ENCODE measurements at places on chromosomes 12 and 14. TPM values are rescaled to one million over a fixed set of nuclear protein-coding genes. Genes with fewer than 3 reads are reported as not detected.

Gene HVCN1
- 6.1 TPM for total RNA-seq

Gene LPCAT3
- total RNA-seq, result 28.3 TPM

Gene AKAP6
- total RNA-seq, result 0.47 TPM

Gene TAS2R10
- total RNA-seq, result not detected

Gene OR6C68
- total RNA-seq, result not detected

Gene IAPP
- total RNA-seq, result not detected

Gene NGB
- total RNA-seq, result not detected

Gene SSPN
- total RNA-seq, result not detected

Gene SLC39A5
- total RNA-seq, result 2.0 TPM

Gene RIPK3
- total RNA-seq, result 41.2 TPM

Gene ZDHHC22
- not detected for total RNA-seq

Gene SLC38A4
- total RNA-seq, result not detected

Gene FOXM1
- total RNA-seq, result 3.8 TPM

Gene EFS
- not detected for total RNA-seq

Gene C14orf180
- total RNA-seq, result not detected

Gene TCL1B
- not detected for total RNA-seq

Gene ST8SIA1
- total RNA-seq, result 39.4 TPM

Gene ACAD10
- 27.6 TPM for total RNA-seq

Gene SAMD4A
- total RNA-seq, result 7.9 TPM

Gene SERPINA9
- not detected for total RNA-seq

Gene SLC10A1
- not detected for total RNA-seq

Gene ARMH4
- 0.27 TPM for total RNA-seq

Gene MTA1
- total RNA-seq, result 123 TPM

Gene OR4L1
- not detected for total RNA-seq

Gene KRT6C
- not detected for total RNA-seq

Gene CCDC59
- 141 TPM for total RNA-seq

Gene FAM222A
- total RNA-seq, result 2.3 TPM

Gene CIROP
- not detected for total RNA-seq

Gene MYBPC1
- total RNA-seq, result not detected

Gene MDGA2
- total RNA-seq, result not detected

Gene KLRC2
- total RNA-seq, result not detected

Gene RNU6-8
- total RNA-seq, result not detected

Gene EFCAB11
- 0.84 TPM for total RNA-seq

Gene EXOC3L4
- not detected for total RNA-seq

Gene SCNN1A
- 0.86 TPM for total RNA-seq

Gene KRT75
- not detected for total RNA-seq

Gene TAS2R7
- not detected for total RNA-seq

Gene YEATS4
- 32.6 TPM for total RNA-seq

Gene CLEC4C
- not detected for total RNA-seq

Gene PEBP1
- 75.2 TPM for total RNA-seq

Gene GALNT6
- total RNA-seq, result 19.5 TPM

Gene PLEKHG7
- total RNA-seq, result 0.89 TPM

Gene SLC6A13
- 0.49 TPM for total RNA-seq

Gene TRPV4
- not detected for total RNA-seq

Gene GUCY2C
- total RNA-seq, result not detected

Gene MFAP5
- not detected for total RNA-seq

Gene KRT74
- total RNA-seq, result not detected

Gene ATF1
- 30.6 TPM for total RNA-seq

Gene METTL25
- 13.4 TPM for total RNA-seq

Gene DDX47
- 117 TPM for total RNA-seq
